ENCODE measurements at places on chromosomes 2 and 18.

DNA sequence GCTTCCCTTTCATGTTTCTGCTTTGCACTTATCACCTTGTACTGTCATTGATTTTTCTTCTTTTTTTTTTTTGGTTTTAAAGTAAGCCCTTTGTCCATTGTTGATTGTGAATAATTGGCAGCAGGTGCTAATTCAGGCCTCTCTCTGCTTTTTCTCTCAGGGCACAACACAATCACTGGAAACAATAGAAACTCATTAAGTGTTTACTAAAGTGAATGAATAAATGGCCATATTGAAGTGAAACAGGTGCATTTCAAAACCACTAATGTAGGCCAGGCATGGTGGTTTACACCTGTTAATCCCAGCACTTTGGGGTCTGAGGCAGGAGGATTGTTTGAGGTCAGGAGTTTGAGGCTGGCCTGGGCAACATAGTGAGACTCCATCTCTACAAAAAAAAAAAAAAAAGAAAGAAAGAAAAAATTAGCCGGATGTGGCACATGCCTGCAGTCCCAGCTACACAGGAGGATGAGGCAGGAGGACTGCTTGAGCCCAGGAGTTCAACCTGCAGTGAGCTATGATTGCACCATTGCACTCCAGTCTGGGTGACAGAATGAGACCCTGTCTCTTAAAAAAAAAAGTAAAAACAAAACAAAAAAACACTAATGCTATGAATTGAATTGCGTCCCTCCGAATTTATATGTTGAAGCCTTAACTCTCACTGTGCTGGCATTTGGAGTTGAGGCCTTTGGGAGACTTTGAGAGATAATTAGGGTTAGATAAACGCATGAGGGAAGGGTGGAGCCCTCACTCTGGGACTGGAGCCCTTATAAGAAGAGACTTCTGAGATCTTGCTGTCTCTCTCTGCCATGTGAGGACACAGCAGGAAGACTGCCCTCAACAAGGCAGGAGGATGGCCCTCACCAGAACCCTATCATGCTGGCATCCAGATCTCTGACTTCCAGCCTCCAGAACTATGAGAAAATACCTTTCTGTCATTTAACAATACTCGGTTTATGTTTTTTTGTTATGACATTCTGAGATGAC, 19.9 kb downstream of the SLC38A11 start:
- DNase-seq = no peak

DNA sequence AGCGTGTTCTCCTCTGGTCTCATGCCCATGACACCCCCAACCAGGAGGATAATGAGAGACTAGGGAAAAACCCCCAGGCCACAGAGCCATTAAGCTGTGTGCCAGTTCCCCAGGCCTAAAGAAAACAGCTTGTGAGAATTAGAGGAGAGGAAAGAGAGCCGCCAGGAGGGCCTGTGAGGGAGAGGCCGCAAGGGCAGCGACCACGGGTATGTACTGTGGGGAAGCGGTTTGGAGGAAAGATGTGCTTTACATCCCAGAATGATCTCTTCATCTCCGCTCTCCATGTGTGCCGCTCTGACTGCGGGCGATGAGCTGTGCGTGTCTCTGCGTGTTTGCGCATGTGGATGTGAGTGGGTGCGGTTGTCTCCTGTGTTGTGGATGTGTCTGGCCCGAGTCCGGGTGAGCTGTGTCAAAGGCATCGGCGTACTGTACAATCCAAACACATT, 82.9 kb downstream of the DYSF start:
- DNase-seq = no peak

GRCh38 chr18:62331581-62332356, 6.7 kb downstream of the TNFRSF11A start:
- DNase-seq = no peak

- no peak for DNase-seq
Measured at GRCh38 chr18:3037423-3037915, 24.5 kb upstream of the LPIN2 start.

DNA sequence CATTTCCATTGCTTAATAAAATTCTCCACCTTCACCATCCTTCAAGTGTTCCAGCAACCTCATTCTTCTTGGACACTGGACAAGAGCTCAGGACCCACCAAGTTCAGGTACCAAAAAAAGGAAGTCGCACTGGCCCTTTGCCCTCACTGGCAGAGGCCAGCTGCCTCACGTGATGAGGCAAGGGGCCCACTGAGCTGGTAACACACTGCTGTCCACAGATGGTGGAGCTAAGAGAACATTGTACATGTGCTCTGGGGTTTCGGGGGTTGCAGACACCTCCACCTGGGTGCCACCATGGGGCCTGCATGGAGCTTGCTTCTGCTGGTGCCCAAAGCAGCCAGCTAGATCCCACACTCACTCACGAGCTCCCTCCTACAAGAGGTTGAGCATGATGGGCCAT, 71.3 kb downstream of the SCG2 start:
- no peak for DNase-seq

DNA sequence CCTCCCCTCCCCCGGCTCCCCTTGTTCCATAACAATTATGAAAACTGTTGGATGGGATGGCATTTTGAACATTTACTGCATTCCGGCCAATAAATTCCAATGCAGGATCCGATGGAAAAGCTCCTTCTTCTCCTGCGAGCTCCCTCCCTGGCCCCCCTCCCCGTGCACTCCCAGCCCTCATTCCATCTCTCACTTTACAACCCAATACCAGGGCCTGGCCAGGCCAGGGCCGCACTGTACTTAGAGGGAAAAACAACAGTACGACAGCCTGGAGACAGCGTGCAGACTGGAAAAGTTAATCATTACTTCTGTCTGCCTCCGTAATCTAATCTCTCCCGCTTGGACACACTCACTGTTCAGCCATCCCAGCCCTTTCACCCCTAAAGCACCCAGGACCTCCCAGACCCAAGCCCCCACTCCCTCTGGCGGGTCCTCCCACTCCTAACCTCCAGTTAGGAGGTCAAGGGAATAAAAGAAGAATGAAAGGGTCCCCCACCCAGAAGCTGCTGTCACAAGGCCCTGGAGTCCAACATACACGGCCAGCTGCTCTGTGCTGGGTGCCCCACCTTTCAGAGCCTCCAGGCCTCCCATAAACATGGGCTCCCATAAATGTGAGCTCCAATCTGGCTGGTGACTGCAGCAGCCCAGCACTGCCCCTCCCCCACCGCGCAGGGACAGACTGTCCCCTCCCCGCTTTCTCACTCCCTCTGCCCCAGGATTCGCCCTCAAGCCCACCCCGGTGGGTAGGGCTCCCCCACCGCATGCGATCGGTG, 20.6 kb downstream of the SMAD7 start:
- no peak for DNase-seq

DNA sequence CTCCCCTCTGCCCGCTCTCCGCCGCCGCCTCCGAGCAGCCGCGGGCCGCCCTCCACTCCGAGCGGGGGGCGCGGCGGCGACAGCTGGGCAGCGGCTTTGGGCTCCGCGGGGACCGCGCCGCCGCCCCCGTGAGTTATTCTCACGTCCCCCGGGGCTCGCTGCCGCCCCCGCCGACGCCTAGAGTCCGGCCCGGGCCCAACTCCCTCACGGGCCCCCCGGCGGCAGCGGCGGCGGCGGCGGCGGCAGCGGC, 645 bp downstream of the MIB1 start:
- no peak for DNase-seq

DNA sequence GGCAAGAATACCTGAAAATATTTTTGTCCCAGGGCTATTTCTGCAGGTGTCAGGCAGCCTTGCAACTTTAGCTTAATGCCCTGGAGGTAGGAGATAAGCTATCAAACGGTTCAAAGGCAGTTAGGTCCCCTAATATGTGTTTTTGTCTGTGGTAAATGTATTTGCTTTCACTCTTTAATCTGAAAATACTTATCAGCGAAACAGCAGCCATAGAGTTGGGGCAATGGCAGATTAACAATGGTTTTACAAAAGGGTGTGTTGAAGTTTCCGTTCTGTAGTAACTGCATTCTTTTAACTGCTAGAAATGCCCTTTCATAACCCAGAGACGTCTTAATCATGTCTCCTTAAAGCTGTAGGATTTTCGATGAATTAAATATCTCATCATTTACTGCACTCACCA, 265.0 kb upstream of the TRIB2 start:
- DNase-seq = no peak

- no peak for DNase-seq
Measured at GRCh38 chr2:98551316-98551715, 57.0 kb downstream of the COA5 start.

- no peak for DNase-seq
Measured at GRCh38 chr2:238290715-238291549, 2.5 kb upstream of the PER2 start.

GRCh38 chr2:127614246-127614645, 31.7 kb upstream of the GPR17 start:
- DNase-seq = no peak

- no peak for DNase-seq
Measured at GRCh38 chr2:123695426-123695825, 329.7 kb upstream of the CNTNAP5 start.

- DNase-seq = no peak
Measured at GRCh38 chr2:36509075-36509474, 88.9 kb downstream of the FEZ2 start.

GRCh38 chr18:66682855-66683322, 79.0 kb upstream of the CDH19 start:
- no peak for DNase-seq

DNA sequence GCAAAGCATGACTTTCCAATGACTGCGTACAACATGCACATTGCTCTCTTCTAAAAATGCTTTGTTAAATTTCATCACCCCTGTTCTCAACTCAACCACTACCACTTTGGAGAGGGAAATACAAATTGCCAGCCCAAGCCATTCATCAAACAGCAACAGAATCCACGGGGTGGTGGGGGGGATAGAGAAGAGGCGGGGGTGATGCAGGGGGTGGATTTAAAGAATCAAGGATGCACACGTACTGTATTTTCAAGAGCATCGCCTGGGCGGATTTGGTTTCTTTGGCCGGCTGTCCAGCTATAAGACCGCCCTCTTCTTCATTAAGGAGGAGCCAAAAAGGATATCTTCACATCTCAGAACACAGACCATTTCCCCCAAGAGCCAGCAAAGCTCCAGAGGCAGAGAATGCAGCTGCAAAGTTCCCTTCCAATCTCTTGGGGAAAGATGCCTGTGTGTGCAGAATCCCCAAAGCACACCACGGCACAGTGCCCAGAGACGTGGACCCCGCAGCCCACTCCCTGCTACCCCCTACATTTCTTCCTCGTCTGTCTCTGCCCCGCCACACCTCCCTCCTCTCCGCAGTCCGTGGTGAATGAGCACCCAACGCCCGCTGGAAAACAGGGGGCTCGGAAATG, 977 bp downstream of the SLC8A1 start:
- DNase-seq = no peak

- no peak for DNase-seq
Measured at GRCh38 chr2:181312515-181312927, 144.7 kb upstream of the ITGA4 start.

GRCh38 chr2:47189635-47190034, 34.5 kb upstream of the STPG4 start:
- no peak for DNase-seq

GRCh38 chr2:9416962-9417316, 6.4 kb downstream of the ITGB1BP1 start:
- no peak for DNase-seq

GRCh38 chr18:76821875-76822505, 367 bp upstream of the ZNF236 start:
- peak; percentile 47 for DNase-seq

GRCh38 chr2:26197516-26197915, 24.6 kb downstream of the GAREM2 start:
- DNase-seq = no peak

DNA sequence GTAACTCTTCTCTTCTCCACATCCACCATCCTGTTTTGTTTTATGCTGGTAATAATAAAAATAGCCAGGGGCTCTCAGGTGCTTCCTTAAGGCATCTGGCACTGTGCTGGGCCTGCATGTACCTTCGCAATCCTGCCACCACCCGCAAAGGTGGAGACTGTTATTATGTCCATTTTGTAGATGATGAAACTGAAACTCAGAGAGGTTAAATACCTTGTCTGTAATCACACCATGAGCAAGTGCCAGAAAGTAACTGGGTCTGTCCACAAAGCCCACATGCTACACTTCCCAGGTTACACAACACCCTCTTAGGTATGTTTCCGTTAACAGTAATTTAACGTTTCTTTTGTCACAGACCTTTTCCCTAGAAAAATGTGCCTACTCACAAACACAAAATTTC, 27.0 kb downstream of the NRP2 start:
- no peak for DNase-seq

DNA sequence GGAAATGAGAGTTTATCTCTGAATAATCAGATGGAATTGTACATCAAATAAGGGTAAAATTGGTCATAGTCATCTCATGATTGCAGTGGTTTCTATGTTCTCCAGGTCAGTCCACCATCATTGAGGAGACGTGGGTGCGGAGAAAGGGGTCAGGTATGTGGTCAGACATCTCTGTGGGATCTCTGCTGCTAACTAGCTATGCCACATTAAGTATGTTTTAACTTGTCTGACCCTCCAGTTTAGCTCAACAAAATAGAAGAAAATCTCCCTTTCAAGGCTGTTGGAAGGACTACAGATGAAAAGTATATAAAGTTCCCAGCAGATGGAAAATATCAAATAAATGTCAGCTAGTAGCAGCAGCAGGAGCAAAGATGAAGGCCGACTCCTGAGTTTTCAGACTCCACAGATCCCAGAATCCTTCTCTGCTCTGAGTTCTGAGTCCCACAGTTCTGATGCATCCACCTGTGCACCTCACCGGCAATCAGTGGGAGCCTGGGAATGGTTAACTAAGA, 106.6 kb upstream of the CYP1B1 start:
- DNase-seq = no peak

DNA sequence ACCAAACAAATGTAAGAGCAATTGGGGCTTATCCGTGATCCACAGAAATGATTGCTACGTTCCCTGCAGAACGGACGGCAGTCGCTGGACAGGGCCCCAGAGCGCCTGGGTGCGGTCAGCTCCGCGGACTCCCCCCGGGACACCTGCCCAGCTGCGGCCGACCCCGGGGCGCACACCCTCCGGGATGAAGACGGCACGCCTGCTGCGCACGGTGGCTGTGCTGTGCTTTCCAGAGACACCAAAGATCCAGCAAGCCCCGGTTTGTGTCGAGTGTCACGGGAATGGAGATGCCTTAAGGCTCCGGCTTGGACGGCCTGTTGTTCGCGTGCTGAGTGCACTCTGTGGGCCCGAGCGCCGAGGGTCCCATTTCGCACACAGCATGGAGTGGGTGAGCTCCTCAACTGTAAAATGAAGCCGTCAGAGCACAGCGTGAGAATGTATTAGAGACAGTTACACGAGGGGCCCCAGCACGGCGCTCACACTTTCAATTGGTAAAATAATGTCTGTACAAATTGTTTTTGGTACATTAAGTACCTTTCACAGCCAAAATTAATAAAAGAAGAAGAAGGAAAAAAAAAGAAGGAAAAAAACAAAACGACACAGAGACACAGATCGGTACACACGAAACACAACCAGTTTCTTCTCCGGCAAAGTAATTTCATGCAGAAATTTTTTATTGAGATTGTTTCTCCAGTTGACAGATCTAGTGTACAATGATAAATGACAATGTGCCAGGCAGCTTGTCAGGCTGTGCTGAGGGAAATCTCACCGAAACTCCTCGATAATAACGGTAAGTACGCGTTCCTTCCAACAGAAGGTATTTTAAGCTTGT, 615.8 kb upstream of the SALL3 start:
- DNase-seq = no peak

- no peak for DNase-seq
Measured at GRCh38 chr2:215727507-215728503, 285.5 kb downstream of the MREG start.

GRCh38 chr2:111116843-111117597, 3.7 kb upstream of the BCL2L11 start:
- peak; percentile 45 for DNase-seq
